ENCODE measurements at places on chromosomes 6 and 20. TPM values are rescaled to one million over a fixed set of nuclear protein-coding genes. Genes with fewer than 3 reads are reported as not detected.

The TUBB2B gene
- not detected for total RNA-seq

The CLDN20 gene
- not detected for total RNA-seq

DNA sequence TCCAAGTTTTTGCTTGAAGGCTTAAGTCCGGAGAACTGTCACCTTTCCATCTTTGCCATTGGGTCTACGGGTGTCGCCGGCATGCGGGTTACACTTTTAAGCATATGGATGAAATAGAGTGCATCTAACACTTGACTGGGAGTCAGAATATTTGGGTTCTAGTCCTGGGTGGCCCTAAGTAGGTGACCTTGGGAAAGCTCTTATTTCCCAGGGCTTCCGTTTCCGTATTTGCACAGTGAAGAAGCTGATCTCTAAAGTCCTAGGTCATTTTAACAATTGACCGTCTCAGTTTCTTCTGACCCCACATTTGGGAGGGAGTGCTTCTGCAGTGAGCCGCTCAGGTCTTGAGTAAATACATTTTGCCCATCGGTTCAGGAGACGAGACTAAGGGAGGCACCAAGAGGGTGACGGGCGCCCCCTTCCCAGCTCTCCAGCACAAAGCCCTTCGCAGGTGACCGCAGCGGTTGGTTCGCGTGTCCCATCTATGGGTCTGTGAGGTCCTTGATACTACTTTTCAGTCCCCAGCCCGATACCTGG is 651 bp upstream of the BLTP3A start:
- H3K36me3 ChIP-seq: no peaks in the 10 kb centered on the region
- peaks cover 24% of the 10 kb centered on the region for H3K4me1 ChIP-seq
- peak overlapping the region; percentile 93 for H3K27ac ChIP-seq
- no peaks in the 10 kb centered on the region for H3K27me3 ChIP-seq
- peak overlapping the region; percentile 96 for H3K4me3 ChIP-seq
- DNase-seq: no peak

- peaks cover 20% of the 10 kb centered on the region for H3K36me3 ChIP-seq
- H3K27ac ChIP-seq: peak overlapping the region; percentile 83
- peak overlapping the region; percentile 6 for H3K4me3 ChIP-seq
- H3K4me1 ChIP-seq: peaks cover 76% of the 10 kb centered on the region
These were observed 62.6 kb downstream of the BACH2 start for GRCh38 chr6:90233994-90234393.

GRCh38 chr20:64278317-64278681 is 22.8 kb downstream of the PCMTD2 start:
- peaks cover 4% of the 10 kb centered on the region for H3K27me3 ChIP-seq
- no peak overlapping the region for H3K4me3 ChIP-seq
- no peak overlapping the region for H3K27ac ChIP-seq
- H3K36me3 ChIP-seq: no peaks in the 10 kb centered on the region

The TCF19 gene
- 100 TPM for total RNA-seq

- no peak overlapping the region for H3K4me3 ChIP-seq
- no peak for DNase-seq
- no peaks in the 10 kb centered on the region for H3K4me1 ChIP-seq
- H3K36me3 ChIP-seq: no peaks in the 10 kb centered on the region
- H3K27ac ChIP-seq: no peak overlapping the region
These were observed 9.1 kb upstream of the SPATS1 start for GRCh38 chr6:44333273-44333919.

The MCM3 gene
- total RNA-seq: 248 TPM

DNA sequence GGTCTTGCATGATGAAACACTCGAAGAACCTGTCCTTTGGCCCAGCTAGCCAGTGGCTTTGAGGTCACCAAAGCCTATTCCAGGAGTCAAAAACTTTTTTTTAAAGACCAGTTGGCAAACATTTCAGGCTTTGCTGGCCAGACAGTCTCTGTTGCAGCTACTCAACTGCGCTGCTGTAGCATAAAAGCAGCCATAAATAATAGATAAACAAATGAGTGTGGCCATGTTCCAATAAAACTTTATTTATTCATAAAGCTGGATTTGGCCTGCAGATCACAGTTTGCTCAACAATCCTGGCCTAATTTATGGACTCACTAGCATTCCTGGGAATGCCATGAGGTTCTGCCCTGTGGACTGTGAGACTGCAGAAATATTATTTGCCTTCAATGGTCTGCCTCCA is 68.8 kb upstream of the LTV1 start:
- H3K27ac ChIP-seq: no peak overlapping the region
- H3K4me1 ChIP-seq: no peaks in the 10 kb centered on the region
- peaks cover 14% of the 10 kb centered on the region for H3K36me3 ChIP-seq

The HEY2 gene
- total RNA-seq: not detected

DNA sequence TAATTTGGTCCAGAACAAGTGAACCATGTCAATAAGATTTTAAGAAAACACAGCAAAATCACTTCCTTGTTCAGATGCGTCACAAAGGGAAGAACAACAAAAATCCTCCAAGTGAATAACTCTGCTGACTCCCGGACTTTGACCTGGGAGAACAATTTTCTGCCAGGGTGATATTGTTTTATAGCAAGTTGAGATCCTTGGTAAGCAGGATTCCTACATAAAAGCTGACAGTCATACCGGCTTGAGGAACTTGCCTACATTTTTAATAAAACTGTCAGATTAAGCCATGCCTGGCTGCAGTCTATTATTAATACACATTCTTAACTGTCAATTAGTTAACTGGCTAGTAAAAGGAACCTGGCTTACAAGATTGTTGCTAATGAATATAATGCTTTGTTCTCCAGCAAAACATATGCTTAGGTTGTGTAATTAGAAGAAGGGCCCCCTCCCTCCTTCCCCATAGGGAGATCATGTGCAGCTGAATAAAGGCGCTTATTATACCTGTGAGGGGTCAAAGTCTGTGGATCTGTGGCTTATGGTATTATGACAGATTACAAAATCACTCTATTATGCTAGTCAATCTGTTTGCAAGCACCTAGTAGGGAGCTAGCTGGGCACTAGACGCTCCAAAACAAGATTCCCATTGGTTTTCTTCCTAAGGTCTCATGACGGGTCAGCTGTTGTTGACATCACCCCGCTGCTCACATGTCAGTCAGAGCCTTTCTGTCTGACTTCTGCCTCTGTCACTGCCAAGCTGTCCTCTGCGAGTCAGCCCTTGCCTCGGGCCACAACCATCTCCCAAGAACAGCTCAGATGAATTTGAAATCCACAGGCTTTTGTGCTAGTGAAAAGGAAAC is 44.6 kb upstream of the SEC63 start:
- H3K4me3 ChIP-seq: no peak overlapping the region
- peaks cover 9% of the 10 kb centered on the region for H3K27me3 ChIP-seq
- no peaks in the 10 kb centered on the region for H3K4me1 ChIP-seq
- no peak overlapping the region for H3K27ac ChIP-seq
- H3K36me3 ChIP-seq: no peaks in the 10 kb centered on the region
- no peak for DNase-seq

- H3K27ac ChIP-seq: no peak overlapping the region
- H3K4me3 ChIP-seq: no peak overlapping the region
These were observed 302.2 kb downstream of the QKI start for GRCh38 chr6:163716690-163717089.

DNA sequence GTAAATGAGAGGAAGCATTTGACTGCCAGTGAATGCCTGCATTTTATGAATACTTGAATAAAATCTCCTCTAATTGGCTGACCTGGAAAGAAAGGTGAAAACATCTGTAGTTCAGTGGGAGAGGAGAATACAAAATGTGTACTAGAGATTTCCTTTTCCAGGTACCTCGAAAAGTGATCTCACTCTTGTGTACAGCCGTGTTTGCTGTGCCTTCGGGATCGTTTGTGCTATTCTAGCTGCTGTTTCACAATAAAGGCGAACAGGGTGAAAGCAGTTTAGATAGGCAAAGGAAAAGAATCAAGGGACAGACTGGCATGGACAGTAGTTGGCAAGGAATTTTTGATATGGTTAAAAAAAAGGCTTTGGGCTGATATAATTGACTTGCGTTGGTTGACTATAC is 112.3 kb downstream of the ARID1B start:
- peaks cover 14% of the 10 kb centered on the region for H3K4me1 ChIP-seq
- DNase-seq: no peak
- peaks cover 4% of the 10 kb centered on the region for H3K36me3 ChIP-seq
- H3K27me3 ChIP-seq: no peaks in the 10 kb centered on the region
- H3K4me3 ChIP-seq: no peak overlapping the region
- H3K27ac ChIP-seq: no peak overlapping the region

All from activated CD8-positive, alpha-beta memory T cell treated with anti-CD3 and anti-CD28 coated beads, Interleukin-2, amount 10 ng/mL, durations not matched to agents 7 days and 5 days (primary cell).